ACHN (cell line): ENCODE measurements at places on chromosomes 3 and 15.

- DNase-seq, result no peak
Observed at GRCh38 chr15:100255644-100256043, 86.1 kb downstream of the ADAMTS17 start.

DNA sequence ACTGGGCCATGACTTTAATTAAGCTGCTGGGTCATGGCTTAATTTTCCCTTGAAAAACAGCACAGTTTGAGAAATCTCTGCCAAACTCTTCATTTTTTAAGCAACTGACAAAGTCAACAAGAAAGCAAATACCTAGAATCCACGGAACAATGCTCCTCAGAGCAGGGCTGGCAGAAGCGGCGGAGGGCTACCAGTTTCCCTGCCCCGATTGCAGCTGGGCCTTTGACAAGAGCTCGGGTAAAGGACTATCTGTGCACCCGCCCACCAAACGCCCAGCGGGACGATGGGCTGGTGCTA is 1.2 kb downstream of the GOLIM4 start:
- peak; percentile 79 for DNase-seq

DNA sequence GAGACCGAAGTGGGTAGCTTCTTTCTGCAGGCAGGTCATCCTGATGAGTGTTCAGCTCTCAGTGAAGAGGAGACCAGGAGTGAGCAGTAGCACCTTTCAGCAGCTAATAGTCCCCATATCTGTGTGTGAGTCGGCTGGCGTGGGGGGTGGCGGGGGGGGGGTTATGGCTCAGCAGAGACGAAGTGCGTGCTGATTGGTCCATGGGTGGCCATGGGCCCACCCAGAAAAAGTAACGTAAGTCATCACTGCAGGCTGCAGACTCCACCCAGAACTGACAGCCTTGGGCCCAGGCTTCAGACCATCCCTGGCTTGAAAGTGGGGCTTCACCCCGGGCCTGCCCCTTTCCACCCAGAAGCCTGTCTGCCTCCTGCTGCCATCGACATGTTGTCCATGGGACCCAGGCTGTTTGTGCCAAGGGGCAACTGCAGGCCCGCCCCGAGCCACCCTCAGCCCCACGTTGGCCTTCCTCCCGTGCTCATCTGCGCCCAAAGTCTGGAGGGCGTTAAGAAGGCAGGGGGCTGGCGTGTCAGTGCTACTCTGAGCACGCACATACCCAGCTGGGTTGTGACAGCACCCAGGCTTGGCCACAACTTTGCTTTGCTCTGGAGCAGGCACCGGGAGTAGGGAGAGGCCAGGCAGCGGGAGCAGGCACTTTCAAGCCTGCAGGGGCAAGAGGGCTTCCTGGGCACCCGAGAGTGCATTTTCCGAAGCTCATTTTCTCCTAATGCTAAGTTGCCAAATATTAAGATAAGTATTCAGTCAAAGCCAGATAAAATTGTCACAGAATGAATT is 511.7 kb upstream of the CDIN1 start:
- no peak for DNase-seq

- DNase-seq, result no peak
Observed at GRCh38 chr15:35061825-35062737, 23.0 kb downstream of the NANOGP8 start.

GRCh38 chr15:74317820-74318375 is 49.5 kb downstream of the CYP11A1 start:
- DNase-seq, result peak; percentile 81

DNA sequence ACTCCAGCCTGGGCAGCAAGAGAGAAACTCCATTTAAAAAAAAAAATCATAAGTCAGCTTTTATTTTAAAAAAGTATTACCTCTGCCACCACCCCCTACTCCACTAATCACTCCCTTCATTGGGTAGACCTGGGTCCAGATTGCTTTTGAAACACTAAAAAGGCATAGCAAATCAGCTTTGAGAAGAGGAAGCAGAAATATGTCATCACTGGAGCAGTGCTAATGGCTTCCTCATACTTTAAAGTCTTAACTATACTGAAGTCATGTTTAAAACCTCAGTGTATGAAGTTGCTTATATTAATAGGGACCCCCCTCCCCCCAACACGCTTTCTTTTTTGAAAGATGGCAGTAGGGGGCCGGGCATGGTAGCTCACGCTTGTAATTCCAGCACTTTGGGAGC is 1.0 kb upstream of the HTR3D start:
- DNase-seq, result no peak

DNA sequence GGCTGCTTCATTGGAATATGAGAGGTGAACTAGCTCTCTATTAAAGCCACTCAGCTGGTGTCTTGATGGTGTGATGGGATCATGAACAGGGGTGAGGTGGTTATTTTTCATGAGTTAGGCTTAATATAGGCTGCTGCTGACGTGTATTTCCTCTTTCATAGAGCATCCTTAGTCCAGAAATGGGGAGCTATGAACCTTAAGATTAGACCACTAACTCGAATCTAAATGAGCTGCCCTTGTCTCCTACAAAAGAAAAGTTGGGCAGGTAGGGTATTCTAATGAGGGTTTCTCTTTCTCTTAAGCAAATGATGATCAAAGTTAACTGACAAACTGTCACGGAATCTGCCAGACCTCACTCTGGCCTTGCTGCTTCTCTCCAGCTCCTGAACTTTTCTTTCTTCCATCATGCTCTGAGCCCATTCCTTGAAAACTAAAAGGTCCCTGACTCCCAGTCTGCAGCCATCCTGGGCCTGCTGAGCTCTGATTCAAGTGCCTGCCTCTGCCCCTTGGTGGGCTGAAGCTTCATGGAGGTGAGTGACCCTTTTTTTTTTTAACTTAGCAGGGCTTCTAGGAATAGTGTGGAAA is at the start of gene TRIM69:
TSS of gene TRIM69 (plus strand) at position 348 of the 585 bp plus-strand sequence. CDS start at position 525, 177 bp downstream.
- no peak for DNase-seq

- no peak for DNase-seq
Observed at GRCh38 chr3:37075955-37076354, 82.6 kb downstream of the MLH1 start.

DNA sequence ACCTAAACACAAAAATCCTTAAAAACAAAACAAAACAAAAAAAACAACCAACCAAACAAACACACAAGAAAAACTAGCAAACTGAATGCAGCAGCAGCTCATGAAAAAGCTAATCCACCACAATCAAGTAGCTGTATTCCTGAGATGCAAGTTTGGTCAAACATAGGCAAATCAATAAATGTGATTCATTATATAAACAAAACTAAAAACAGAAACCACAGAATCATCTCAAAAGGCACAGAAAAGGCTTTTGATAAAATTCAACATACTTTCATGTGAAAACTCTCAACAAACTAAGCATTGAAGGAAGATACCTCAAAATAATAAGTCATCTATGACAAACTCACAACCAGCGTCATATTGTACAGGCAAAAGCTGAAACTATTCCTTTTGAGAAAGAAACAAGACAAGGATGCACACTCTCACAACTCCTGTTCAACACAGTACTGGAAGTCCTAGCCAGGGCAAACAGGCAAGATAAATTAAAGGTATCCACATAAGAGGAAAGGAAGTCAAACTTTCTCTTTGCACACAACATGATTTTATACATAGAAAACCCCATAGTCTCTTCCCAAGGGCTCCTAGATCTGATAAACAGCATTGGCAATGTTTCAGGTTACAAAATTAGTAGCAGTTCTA is 495.1 kb upstream of the SGO1 start:
- DNase-seq, result no peak

- no peak for DNase-seq
Observed at GRCh38 chr3:151200586-151200985, 2.4 kb downstream of the GPR171 start.

- DNase-seq, result peak; percentile 87
Observed at GRCh38 chr3:50321336-50322114, 1.0 kb downstream of the HYAL2 start.

DNA sequence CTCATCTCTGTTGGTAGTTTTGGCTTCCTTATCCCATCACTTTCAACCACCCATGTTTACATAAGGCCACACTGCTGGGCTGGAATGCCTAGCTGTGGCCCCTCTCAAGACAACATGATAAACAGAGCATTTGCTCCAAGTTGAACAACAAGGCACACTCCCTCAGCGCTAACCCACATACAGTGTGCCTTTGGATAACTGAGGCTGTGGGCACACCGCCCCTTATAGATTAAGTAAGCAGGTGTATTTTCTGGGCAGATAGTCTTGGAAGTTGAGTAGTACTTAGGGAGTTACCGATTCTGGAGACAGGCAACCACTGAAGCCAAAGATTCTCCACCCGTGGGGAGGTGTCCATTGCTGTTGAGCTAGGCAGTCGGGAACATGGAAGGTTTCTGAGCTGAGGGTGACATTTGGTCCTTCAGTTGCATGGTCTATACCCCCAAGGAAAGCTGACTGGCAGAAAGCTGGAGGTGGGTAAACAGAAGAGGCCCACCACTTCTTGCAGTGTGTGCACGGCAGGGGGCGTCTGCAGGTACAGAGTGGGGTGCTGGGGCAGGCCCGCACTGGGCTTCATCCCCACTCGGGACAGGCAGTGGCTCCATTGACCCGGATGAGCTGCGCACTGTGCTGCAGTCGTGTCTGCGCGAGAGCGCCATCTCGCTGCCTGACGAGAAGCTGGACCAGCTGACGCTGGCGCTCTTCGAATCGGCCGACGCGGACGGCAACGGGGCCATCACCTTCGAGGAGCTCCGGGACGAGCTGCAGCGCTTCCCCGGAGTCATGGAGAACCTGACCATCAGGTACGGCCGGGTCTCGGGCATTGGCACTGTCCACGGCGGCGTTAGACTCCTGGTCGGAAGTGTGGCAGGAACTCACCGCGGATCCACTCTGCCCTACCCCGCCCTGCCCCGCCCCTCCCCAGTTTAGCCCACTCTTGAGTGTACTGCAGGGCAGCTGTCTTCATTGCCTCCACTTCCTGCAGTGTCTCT is 16.8 kb downstream of the NOX5 start:
- no peak for DNase-seq

GRCh38 chr3:129121016-129121791 is 400 bp downstream of the RAB43 start:
- no peak for DNase-seq

DNA sequence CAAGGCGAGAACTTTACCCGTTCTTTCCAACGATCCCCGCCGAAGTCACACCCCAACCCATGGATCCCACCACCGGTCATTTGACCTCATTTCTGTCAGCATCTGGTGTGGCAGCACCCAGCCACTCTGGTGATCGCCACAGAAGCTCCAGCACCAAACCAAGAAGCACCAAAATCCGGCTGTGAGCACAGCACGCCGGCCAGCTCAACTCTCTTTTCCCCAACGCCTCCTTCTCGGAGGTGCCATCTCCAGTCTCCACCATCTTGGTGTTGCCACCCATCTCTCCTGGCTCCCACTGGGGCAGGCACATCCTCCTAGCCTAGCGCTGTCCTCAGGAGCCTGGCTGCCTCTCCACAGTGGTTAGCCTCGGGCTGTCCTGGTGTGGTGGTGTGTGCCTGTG is 6.5 kb downstream of the MUC4 start:
- no peak for DNase-seq

DNA sequence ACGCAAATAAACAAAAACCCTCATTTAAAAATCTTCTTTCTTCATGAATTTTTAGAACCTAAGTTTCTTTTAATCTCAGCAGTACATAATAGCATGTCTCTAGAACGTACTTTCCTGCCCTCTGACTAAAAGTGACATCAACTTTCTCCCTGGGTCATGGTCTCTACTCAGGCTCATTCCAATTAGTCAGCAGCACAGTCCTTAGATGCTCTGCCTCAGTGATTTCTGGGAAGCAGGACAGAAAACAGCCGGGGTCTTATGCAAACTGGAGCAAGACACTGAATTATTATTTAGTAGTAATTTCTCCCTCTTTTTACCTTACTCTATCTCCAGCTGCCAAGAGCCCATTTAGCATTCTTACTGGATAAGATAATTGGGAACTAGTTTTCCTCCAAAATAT is 365.2 kb downstream of the TUSC7 start:
- peak; percentile 36 for DNase-seq

- peak; percentile 48 for DNase-seq
Observed at GRCh38 chr15:39135989-39136388, 444.9 kb upstream of the THBS1 start.

- DNase-seq, result no peak
Observed at GRCh38 chr15:88139936-88140335, 116.6 kb downstream of the NTRK3 start.

DNA sequence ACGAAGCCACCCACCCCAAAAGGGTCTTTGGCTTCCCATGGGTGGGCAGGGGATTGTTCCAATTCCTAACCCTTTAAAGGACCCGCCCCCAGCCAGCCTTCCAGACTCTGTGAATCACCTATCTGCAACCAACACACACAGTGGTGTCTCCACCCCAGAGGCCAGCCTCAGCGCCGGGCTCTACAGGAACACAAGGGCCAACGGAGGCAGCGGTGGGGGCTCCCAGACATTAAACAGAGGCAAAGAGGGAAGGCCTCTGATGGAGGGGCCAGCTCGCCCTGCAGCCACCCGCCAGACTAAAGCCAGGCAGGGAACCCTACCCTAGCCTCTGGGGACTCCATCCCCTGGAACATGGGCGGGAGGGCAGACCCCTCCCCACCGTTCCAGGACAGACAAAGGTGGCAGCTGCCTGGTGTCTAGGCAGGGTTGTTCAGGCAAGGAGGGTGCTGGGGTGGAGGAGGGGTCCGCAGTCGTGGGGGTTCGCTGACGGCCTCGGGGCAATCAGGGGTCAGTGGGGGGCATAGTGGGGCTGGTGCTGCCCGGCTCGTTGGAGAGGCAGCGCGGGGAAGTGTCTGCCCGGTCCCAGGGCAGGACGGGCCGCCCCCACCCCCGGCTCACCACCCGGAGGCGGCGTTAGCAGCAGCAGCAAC is 448 bp downstream of the SHISA5 start:
- DNase-seq, result peak; percentile 45

DNA sequence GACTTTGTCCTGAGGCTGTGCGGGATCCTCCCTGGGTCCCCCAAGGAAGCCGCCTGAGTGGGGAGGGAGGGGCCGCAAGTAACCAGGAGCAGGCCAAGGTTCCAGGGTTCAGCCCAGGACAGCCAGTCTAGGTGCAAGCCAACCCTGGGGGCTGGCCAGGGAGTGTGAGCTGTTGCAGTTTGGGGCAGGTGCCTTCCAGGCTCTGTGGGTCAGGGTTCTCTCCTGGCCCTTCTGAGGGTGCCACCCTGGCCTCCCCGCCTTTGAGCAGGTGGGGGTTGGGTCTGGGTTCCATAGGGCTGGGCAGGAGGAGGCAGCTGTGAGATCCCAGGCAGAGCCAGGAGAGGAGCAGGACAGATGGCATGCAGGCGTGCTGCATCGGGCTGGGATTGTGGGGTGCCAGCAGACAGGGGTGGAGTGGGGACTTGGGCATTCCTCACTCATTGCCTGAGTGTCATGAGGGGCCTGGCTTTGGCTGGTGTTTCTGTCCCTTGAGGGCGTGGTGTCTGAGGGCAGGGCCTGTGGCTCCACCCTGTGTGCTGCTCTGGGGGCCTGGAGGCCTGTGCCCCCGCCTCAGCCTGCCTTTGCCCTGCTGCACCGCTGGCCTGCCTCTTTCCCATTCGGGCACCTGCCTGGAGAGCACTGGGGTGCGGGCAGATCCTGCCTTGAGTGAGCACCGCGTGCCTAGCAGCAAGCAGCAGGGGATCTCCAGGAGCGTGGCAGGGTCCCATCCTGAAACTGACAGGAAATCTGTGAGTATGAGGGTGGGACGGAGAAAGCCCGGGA is 18.4 kb downstream of the KLF13 start:
- no peak for DNase-seq
